ENCODE measurements at places on chromosomes 1 and 21. TPM values are rescaled to one million over a fixed set of nuclear protein-coding genes. Genes with fewer than 3 reads are reported as not detected.

The S100A16 gene
- 154 TPM for total RNA-seq

The TRABD2B gene
- total RNA-seq = 3.7 TPM

The OR2G3 gene
- total RNA-seq = not detected

GRCh38 chr21:29726044-29726443, 213.8 kb downstream of the GRIK1 start:
- no peak for DNase-seq

Data from breast epithelium (tissue), 4 donors.